Left renal pelvis (tissue), 4 donors: ENCODE measurements at places on chromosomes 4 and X.

DNA sequence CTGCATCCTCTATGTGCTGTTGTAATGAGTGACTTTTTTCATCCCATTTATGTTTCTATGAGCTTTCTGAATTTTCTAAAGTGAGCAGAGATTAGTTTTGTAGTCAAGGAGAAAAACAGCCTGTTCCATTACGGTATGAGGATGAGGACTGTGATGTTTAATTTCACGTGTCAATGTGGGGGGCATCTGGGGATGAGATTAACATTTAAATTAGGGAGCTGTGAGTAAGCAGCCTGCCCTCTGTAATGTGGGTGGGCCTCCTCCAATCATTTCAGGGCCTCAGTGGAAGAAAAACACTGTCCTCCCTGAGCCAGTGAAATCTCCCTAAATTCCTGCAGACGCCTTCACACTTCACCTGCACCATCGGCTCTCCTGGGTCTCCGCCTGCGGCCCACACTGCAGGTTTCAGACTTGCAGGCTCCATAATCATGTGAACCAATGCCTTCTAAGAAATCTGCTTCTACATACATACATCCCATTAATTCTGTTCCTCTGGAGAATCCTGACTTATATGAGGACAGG lies 121.7 kb downstream of the AFAP1 start:
- no peak for DNase-seq

GRCh38 chrX:19389227-19389845 lies 45.6 kb downstream of the PDHA1 start:
- no peak for DNase-seq

DNA sequence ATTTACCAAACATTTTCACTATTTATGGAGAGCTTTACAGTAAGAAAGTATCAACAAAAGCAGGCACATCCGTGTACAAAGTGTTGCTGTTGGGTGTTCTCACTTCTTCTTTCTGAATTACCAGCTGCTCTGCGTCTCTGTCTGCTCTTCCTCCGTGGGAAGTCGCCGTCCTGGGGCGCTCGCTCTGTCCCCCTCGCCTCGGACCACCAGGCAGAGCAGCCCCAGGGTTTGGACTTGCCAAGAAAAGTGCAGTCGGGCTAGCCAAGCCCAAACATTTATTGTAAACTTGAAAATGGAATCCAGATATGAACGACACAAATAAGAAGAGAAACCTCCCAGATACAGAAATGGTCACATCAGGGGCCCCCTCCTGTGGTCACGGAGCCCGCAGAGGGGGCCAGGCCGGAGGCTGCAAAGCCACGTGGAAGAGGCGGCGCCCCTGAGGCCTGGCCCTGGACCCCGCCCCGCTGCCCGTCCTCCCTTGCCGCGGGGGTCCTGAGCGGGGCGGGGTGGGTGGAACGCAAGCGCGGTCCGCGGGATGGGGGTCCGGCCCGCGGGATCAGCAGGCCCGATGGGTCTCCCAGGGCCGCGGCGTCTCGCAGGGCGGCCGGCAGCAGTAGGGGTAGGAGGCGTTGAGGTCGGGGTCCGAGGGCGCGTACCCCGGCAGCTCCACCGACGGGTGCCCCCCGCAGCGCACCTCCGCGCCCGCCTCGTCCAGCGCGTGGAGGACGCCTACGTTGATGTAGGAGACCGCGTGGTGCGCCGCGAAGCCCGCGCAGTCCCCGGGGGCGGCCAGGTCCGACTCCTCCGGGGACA lies 1.5 kb downstream of the TMEM271 start:
- DNase-seq = no peak

DNA sequence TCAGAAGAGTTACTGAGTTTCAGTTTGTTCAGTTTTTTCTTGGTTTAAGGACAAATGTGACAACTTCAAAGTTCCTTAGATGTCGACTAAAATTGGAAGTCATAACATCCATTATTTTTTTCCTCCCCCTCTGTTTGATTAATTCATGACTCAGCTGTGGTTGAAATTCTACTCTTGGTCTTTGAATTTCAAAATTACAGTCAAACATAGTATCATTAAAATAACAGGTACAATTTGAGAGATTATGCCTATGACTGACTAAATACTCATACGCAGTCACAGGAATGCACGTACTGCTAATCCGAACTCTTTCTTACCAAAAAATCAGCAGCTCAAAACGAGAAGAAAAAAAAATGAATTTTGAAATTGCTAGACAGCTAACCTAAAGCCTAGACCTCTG lies 1434.8 kb downstream of the RAPGEF2 start:
- DNase-seq = no peak

- no peak for DNase-seq
Observed at GRCh38 chr4:123785538-123785937, 388.9 kb downstream of the SPRY1 start.

- DNase-seq = no peak
Observed at GRCh38 chr4:135316266-135316779, 1114.7 kb upstream of the PABPC4L start.

DNA sequence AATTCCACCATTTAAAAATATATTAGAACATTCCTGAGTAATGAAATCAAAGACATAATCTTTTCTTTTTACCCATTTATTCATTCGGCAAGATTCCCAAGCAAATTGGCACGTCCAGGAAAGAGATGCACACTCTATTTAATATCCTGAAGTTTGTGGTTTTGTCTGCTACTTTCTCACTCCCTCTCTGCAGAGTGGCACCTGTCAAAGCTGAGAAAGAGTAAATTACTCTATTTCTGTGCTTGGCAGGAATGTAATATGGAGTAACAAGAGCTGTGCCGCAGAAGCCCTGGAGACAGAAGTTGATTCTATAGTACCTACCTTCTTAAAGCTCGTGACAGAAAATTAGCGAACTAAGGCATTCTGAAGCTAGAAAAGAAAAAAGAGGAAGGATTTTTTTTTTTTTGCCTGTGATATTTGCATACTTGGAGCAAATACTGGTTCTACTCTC lies 5.5 kb downstream of the GSTCD start:
- DNase-seq = no peak

DNA sequence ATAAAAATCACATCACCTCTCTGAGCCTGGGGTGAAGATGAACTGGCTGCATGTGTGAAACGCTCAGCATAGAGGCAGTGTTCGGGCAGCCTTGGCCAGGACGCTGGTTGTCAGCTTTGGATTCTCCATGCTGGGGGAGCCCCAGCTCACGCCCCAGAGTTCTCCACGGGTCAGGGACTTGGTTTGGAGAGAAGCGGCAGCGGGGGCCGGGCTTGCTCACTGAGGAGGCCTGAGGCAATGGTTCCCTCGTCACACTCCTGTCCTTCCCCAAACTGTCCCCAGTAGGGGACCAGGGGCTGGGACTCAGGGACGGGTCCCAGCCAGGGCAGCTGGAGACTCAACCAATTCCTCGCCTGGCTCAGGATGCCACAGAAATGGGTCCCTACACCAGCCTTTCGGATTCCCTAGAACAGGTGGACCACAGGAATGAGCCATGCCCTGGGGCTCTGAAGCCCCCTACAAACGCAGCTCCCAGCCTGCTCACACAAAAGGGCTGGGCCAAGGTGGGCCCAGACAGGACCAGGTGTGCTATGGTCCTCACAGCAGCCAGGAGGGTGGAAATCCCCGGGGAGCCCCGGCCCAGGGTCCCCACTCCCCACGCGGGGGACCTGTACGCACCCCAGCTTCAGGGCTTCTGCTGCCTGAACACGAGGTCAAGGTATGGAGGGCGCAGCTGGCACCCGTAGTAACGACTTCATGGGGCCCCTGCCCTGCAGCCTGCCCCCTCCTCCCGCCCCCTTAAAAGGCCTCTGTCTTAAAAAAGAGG lies 1.4 kb downstream of the MXD4 start:
- no peak for DNase-seq

GRCh38 chrX:63436865-63437264 lies 85.7 kb upstream of the SPIN4 start:
- no peak for DNase-seq
